T-cell (primary cell): ENCODE measurements at places on chromosomes 3 and 15. TPM values are rescaled to one million over a fixed set of nuclear protein-coding genes. Genes with fewer than 3 reads are reported as not detected.

Gene ZNF774
- 0.61 TPM for total RNA-seq

Gene GABRR3
- total RNA-seq, result not detected

Gene CLDN16
- total RNA-seq, result not detected

Gene LARP6
- total RNA-seq, result 0.49 TPM

Gene CFAP20DC
- total RNA-seq, result not detected
